ENCODE measurements at places on chromosomes 7 and 10. TPM values are rescaled to one million over a fixed set of nuclear protein-coding genes. Genes with fewer than 3 reads are reported as not detected.

PSD gene
- 4.3 TPM for total RNA-seq

PDZD7 gene
- total RNA-seq: 1.2 TPM

DNA sequence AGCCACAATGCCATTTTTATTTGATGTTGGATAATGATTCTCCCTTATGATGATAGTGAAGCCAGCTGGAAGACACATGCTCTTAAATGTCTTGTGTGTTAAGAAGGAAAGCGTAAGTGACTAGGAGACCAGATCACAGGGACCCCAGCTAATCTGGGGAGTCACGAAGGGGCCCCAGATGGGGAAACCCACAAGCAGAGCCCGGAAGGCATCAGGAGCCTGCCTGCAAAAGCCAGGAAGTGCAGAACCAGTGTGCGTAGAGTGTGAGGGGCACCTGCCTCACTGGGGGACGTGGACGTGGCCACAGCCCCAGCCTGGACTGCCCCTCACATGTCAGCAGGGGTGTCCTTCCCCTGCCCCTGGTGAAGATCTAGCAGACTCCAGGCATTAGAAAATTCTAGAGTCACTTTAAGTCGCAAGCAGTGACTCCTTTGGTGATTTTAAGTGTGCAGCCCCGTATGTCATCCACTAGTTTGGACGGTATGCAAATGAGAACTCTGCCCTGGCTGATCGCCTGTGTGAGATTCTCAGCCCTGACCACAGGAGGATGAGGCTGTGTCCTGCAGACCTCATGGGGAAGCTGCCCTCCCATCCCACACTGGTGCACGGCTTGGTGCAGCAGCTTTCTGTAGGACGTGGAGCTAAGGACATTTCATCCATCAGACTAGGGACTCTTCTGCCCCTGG is 243.0 kb downstream of the WDR37 start:
- no peak for DNase-seq

GRCh38 chr7:101943306-101943705 is 125.9 kb downstream of the CUX1 start:
- no peak for DNase-seq

DNA sequence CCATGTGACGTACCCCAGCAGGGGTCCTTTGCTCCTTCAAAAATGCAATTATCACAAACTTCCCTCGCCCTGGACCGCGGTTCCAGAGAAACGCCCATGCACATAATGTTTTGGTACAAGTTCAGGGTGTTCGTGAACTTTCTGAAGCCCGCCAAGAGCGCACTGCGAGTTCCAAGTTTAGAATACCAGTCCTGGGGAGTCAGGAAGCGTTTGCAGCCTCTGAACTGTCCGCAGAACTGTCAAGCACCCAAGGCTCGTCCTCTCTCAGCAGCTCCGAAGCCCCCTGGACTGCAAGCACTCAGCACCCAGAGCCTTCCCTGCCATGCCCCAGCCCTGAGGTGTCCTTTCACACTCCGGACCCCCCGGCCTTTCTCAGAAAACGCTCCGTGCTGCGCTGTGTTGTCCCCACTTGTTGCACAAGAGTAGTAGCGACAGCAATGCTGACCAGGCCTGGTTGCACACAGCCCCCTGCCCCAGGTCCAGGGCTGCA is 30.3 kb downstream of the CALML3 start:
- no peak for DNase-seq

Data from upper lobe of left lung (tissue), 6 donors.